ENCODE measurements at places on chromosomes 2 and 18. TPM values are rescaled to one million over a fixed set of nuclear protein-coding genes. Genes with fewer than 3 reads are reported as not detected.

STK11IP gene
- 13.1 TPM for total RNA-seq

TDRD15 gene
- not detected for total RNA-seq

POTEC gene
- not detected for total RNA-seq

GRB14 gene
- 0.30 TPM for total RNA-seq

KCNS3 gene
- total RNA-seq = 5.5 TPM

CXCR1 gene
- total RNA-seq = not detected

CCDC178 gene
- not detected for total RNA-seq

FAHD2A gene
- total RNA-seq = 24.4 TPM

CASP10 gene
- 4.5 TPM for total RNA-seq

PCARE gene
- total RNA-seq = not detected

GMPPA gene
- 52.9 TPM for total RNA-seq

DCDC2C gene
- total RNA-seq = not detected

XDH gene
- total RNA-seq = not detected

SLC25A12 gene
- 28.6 TPM for total RNA-seq

SERPINB10 gene
- total RNA-seq = not detected
